Dermis blood vessel endothelial cell (primary cell): ENCODE measurements at places on chromosomes 3 and 15. TPM values are rescaled to one million over a fixed set of nuclear protein-coding genes. Genes with fewer than 3 reads are reported as not detected.

DNA sequence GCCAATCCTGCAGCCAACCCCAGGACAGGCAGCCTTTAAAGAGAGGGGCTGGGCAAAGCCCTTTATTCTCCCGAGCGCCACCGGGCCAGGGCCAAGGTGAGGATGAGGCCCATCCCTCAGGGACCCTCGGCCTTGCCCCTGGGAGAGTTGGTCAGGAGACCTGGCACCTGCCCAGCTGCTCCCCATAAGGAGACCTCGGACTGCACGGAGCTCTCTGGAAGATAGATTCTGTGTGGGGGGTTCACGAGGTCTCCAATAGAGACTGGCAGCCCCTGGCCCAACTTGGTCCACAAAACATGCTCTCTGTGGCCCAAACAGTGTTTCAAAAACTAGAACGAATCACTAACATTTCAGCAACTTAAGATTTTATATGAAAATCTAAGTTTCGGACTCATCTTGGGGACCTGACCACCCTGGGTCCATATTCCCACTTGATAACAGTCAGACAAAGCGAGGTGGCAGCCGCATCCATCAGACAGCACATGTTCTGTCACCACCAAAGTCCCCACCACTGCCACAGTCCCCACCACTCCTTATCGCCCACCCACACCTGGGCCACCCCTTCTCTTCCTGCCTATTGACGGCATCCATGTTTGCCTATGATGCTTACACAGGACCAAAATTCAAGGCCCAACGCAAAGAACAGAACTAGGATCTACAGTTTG is 114.4 kb upstream of the RPL32 start:
- no peak for DNase-seq

GRCh38 chr3:195868336-195868865 is 40.0 kb downstream of the TNK2 start:
- DNase-seq: no peak

DNA sequence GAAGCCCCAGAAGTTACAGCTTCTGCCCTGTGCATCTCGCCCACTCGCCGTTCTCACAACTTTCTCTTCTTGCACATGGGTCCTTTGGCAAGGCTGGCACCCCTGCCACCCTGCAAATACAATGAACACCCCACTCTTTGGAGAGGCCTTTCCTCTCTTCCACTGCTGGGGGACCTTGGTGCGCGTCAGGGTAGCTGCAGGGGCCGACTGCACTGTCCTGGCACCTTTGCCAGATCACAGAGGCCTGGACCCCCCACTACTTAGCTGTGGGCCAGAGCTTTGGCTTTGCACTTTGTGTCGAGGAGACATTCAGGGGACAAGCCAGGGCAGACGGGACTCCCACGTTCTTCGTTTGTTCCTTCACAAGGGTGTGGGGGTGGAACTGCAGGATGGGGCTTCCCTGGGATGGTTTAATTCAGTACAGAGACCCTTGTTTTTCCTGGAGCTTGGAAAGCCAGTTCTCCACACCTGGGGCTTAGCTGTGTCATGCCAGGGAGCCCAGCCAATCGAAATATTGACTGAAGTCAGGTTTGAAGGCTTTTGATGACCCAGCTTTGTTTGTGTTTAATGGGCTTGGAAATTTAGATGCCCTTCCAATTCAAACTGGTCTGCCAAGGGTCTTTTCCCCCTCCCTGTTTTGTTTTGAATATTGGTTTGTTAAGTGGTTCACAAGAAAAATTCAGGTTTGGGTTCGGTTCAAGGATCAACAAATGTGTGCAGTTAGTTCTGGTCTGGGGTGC is 256.1 kb upstream of the TLE3 start:
- no peak for DNase-seq

GRCh38 chr3:186380622-186381380 is 18.8 kb upstream of the DGKG start:
- no peak for DNase-seq

GRCh38 chr15:35465783-35466182 is 80.2 kb downstream of the DPH6 start:
- no peak for DNase-seq

- peak; percentile 10 for DNase-seq
Measured at GRCh38 chr3:123297627-123297899, 95.8 kb downstream of the SEC22A start.

GRCh38 chr15:89761009-89761831 is 10.2 kb upstream of the MESP1 start:
- DNase-seq: no peak

DNA sequence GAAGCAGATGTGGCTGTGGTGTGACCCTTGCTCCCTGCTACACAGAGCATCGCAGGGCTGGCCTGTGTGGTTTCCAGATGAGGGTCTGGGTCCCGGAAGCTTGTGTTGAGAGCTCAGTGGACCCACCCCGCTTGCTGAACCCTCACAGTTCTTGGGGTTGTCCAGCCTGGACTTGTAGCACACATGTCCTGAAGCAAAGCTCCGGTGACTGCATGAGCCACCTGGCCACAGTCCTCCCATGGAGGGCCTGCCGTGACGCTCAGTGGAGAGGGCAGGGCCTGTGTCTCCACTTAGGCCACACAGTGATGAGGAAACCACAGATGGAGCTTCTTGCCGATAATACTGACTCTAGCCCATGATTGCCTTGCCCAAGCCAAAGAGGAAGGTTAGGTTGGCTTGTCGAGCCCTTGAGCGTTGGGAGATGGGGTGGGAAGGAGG is 62.6 kb downstream of the RGMA start:
- DNase-seq: no peak

DNA sequence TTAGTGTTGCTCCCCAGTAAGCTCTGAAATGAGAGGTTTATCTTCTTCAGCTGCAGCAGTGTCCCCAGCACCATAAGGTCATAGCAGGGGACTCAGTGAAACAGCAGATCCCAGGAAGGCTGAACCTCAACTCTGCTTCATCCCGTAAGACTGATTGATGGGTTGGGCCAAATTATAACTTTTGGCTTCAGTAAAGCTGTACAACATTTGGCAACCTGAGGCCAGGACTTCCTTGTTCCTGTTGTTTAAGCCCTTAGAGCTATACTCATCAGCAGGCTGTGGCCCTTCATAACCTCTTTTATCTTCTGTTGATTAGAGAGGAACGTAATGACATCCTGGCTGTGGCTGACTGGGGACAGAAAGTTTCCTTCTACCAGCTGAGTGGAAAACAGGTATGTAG is 29.0 kb downstream of the IFT122 start:
- peak; percentile 37 for DNase-seq

GRCh38 chr3:8482960-8483665 is 18.5 kb upstream of the LMCD1 start:
- peak; percentile 87 for DNase-seq

GRCh38 chr3:115632026-115632425 is 8.7 kb downstream of the GAP43 start:
- DNase-seq: no peak

- no peak for DNase-seq
Measured at GRCh38 chr3:189460511-189460910, 170.7 kb upstream of the TP63 start.

- no peak for DNase-seq
Measured at GRCh38 chr15:40247406-40247971, 8.6 kb downstream of the PAK6 start.

GRCh38 chr3:190495796-190496195 is 18.1 kb upstream of the IL1RAP start:
- DNase-seq: no peak

DNA sequence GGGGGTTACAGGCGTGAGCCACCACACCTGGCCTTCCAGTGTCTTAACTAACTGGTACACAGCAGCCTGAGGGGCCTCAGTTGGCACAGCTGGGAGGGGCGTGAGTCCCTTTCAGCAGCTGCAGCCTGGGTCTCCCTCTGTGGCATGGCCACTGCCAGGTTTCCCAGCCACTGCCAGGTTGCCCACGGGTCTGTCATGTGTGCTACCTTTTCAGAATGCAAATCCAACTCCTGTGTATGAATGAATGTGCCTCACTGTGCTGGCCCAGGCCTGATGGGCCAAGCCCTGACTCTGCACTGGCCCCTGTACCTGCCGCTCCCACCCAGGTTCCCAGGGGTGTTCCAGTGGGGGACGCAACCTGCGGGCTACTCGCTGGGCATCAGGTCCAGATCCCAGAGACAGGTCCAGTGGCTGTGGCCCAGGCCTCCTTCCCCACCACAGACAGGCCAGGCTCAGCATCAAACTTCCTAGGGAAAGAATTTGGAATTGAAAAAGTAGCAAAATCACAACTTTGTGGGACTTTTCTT is 26.0 kb downstream of the WHAMM start:
- no peak for DNase-seq

DNA sequence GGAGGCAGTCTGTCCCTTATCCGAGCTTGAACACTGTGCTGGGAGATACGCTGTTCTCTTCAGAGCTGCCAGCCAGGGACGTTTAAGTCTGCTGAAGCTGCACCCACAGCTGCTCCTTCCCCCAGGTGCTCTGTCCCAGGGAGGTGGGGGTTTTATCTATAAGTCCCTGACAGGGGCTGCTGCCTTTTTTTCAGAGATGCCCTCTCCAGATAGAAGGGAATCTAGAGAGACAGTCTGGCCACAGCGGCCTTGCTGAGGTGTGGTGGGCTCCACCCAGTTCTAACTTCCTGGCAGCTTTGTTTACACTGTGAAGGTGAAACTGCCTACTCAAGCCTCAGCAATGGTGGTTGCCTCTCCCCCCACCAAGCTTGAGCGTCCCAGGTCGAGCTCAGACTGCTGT is 319.9 kb upstream of the GRM7 start:
- no peak for DNase-seq

DNA sequence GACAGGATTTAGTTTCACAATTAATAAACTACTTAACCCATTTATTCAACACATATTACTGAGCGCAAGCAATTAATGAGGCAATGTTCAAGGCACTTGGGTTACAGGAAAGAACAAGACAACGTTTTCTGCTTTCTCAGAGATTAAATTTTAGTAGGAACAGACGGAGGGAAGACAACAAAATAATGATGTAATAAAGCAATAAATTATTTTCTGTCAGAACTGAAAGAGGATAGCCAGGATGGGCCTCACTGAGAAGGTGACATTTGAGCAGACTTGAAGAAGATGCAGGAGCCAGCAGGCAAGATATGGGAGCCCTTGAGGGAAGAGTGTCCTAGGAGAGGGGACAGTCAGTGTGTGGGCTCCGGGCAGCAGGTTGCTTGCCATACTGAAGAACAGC is 11.3 kb upstream of the RPL14 start:
- no peak for DNase-seq

DNA sequence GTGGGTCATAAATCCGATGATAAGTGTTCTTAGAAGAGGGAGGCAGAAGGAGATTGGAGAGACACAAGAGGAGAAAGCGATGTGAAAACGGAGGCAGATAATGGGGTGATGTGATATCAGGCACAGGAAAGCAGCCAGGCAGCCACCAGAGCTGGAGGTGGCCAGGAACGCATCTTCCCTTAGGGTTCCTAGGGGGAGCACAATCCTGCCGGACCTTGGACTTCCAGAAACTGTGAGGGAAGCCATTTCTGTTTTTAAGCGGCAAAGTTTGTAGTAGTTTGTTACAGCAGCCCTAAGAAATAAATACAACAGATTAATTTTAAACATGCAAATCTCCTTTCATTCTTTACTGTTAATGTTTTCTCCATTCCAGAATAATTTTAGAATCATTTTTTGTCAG is 259.9 kb upstream of the TMC3 start:
- no peak for DNase-seq

DNA sequence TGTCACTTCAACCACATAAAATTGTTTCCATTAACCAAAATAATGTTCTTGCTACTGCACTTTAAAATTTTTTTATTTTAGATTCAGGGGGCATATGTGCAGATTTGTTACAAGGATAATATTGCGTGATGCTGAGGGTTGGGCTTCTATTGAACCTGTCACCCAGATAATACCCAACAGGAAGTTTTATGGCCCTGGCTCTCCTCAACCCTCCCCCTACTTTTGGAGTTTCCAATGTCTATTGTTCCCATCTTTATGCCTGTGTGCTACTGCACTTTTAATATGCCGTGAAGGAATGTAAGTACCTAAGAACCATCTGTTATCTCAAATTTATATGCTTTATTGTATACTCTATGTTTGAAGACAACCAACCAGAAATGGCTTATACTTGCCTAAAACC is 42.0 kb upstream of the IMPG2 start:
- no peak for DNase-seq

DNA sequence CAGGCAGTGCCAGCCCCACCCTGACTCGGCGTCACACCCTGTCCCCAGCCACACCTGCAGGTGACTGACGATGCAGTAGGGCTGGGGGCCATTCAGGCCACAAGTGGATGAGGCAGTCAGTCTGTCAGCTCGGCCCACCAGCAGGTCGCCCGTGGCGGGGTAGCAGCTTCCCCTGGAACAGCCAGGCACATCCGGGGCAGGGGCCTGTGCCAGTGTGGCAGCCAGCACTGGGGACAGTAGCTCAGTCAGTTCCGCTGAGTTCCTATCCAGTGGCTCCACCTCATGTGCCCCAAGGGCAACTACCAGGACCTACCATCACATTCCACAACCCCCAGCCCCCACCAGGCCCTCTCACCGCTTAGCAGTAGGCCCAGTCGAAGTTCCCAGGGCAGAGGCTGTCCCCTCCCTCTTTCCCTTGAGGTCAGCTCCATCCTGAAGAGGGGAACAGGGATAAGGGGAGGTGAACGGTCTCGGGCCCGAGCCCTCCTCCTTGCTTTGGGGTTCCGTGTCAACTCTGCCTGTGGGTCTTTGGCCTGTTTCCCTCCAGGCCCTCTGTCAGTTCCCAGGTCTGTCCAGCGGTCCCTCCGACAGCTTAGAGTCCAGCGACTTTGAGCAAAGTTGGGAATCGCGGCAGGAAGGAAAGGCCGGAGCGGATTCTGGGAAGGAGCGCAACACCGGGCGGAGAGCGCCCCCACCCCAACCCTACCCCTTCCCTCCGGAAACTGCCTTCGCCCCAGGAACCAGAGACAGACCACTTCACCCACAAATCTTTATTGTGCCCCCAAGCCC is at the start of gene LAMB2:
Gene LAMB2 (minus strand): TSS at position 614 of the 789 bp plus-strand sequence. CDS start 183 bp downstream, at position 431.
- DNase-seq: peak; percentile 90

DNA sequence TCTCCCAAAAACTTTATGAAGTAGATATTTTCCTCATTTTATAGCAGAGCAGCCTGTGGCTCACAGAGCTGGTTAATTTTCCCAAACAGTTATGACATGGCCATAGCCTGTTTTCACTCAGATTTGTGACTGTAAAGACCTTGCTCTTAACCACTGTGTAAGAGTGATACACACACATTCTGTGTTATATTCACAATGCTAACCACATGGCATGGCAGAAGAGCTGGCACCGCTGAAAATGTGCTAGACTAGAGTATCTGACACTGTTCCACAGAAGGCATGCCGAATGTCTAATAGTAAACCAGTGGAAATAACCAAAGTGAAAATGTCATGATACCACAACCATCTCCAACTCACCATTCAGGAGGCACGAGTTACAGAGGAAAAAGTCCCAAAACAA is 71.8 kb downstream of the PEX5L start:
- DNase-seq: no peak

GRCh38 chr3:111980716-111981456 is 2.1 kb downstream of the ABHD10 start:
- no peak for DNase-seq

- DNase-seq: peak; percentile 50
Measured at GRCh38 chr3:113825090-113825489, 13.5 kb upstream of the GRAMD1C start.

- DNase-seq: no peak
Measured at GRCh38 chr3:115633467-115633866, 10.2 kb downstream of the GAP43 start.

GRCh38 chr15:90060797-90061196 is 41.5 kb downstream of the IDH2 start:
- no peak for DNase-seq

PIGZ gene
- 3.9 and 7.0 TPM in 2 replicates for total RNA-seq

AGBL1 gene
- not detected in 2 replicates for total RNA-seq

SLITRK3 gene
- total RNA-seq: not detected in 2 replicates

CPN2 gene
- not detected in 2 replicates for total RNA-seq

SLC6A20 gene
- total RNA-seq: not detected in 2 replicates

GOLGA6A gene
- total RNA-seq: not detected in 2 replicates

SPSB4 gene
- total RNA-seq: 0.05 TPM in 1 of 2 replicates, not detected in the other

LYZL4 gene
- not detected in 2 replicates for total RNA-seq

CASR gene
- not detected in 2 replicates for total RNA-seq

UBL7 gene
- total RNA-seq: 36.4 and 43.1 TPM in 2 replicates

POTEB gene
- total RNA-seq: not detected in 2 replicates
